ENCODE measurements at places on chromosomes 2 and 18.

- no peak for DNase-seq
These were observed 19.9 kb downstream of the GPATCH11 start for GRCh38 chr2:37104178-37104577.

GRCh38 chr2:223923976-223924375 is 21.2 kb downstream of the WDFY1 start:
- DNase-seq, result no peak

GRCh38 chr2:157269922-157270321 is 12.4 kb downstream of the GALNT5 start:
- peak; percentile 87 for DNase-seq

DNA sequence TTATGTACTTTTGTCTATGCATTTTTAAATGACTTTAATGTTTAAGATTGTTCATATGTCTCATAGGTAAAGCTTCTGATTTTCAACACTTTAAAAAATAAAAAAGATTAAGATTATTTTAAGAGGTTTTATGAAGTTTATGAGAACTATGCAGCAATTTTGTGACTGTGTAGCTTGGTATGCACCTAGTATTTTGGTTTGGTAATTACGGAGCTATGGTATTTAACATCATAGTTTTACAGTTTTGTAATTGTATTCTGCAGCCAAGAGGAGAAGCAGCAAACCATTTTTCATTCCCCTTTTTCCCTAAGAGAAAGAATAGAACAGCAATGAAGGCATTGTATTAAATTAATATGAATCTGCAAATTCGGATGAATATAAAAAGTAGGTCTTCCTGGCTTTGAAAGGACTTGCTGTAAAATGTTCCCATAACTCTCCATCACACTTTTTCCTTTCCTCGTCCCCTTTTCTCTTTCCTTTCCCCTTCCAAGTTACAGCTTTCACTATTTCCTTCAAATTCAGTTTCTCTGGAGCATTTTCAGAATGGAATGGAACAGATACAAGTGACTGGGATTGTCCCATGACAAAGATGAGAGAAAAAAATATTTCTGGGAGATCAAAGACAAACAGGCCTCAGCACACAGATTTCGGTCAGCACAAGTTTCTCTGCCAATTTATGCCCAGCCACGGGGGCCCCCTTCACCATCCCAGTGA is 26.1 kb upstream of the PIEZO2 start:
- DNase-seq, result no peak

DNA sequence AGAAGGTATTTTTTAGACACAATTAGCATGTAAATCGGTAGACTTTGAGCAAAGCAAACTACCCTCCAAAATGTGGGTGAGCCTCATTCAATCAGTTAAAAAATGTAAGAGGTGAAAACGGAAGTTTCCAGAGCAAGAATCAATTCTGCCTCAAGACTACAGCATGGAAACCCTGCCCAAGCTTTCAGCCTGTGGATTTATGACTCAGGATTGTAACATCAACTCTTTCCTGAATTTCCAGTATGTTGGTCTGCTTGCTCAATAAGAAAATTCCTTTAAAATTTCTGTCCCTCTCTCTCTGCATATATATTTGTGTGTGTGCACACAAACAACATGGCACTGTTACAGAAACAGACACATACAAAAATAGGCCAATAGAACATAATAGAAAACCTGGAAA is 228.6 kb upstream of the DOK6 start:
- DNase-seq, result no peak

GRCh38 chr2:219701847-219702634 is 74.6 kb downstream of the SLC4A3 start:
- DNase-seq, result peak; percentile 5

DNA sequence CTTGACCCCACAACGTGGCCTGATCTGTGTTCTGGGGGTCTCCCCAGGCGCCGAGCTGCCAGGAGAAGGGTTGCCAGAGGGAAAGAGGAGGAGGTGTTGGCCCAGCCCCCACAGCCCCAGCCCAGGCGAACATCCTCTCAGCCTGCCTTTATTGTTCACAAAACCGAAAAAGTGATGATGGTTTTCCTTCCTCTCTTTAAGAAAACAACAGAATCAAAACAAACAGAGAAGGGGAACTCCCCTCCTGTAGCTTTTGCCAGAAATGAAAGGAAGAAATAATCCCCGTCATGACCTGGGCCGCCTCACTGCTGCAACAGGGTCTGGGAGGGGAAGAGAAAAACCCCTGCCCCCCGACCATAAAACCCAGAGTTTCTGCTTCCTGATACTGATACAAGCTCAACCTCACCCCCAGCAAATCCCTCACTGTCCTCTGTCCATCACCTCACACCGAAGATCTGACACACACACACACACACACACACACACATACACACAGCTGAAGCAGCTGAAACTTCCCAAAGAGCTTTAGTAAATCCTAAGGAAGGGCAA is 52.0 kb downstream of the ZFP36L2 start:
- DNase-seq, result no peak

DNA sequence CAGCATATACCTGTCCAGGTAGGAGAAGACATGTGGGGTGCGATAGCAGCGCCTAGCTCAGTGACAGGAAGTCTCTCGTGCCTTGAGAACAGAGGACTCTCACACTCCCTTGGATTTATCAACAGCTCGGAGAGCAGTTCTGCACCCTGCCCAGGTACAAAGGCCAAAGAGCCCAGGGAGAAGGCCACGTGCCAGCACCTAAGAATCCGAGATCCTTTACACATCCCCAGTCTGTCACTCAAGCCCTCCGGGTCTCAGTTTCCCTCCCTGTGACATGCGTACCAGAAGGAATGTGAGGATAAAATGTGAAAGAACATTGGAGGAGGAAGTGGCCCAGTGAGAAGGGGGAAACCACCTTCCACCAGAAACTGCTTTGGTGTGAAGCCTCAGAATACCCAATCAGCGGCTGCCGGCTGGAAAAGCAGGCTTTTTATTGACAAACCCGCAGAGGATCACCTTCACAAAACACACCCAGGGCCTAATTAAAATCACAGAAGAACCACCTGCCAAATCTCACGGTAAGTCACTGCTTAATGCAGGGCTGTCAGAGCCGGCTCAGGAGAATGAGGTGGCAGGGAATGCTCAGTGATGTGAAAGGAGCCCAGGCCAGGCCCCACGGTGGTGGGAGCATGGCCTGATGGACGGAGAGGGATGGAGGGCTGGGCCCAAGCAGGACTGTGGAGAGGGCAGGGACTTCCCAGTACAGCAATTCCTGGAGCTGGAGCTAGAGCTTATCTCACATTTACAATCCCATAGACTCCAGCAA is 66.3 kb downstream of the MYO5B start:
- no peak for DNase-seq

DNA sequence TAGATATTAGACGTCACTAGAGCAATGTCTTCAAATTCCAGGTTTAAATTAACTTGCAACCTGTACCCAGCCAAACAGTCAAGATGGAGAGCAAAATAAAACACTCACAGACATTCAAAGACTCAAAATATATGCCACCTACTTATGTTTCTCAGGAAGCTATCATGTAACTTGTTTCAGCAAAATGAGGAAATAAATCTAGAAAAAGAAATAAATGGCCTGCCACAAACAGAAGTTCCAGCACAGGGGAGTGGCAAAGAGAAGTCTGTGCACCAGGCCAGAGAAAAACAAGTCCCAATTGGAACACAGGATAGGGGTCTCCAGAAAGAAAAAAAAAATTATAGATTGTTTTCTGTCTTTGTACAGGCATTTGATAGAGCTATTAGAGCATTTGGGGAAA is 96.7 kb downstream of the LRP2 start:
- peak; percentile 17 for DNase-seq

DNA sequence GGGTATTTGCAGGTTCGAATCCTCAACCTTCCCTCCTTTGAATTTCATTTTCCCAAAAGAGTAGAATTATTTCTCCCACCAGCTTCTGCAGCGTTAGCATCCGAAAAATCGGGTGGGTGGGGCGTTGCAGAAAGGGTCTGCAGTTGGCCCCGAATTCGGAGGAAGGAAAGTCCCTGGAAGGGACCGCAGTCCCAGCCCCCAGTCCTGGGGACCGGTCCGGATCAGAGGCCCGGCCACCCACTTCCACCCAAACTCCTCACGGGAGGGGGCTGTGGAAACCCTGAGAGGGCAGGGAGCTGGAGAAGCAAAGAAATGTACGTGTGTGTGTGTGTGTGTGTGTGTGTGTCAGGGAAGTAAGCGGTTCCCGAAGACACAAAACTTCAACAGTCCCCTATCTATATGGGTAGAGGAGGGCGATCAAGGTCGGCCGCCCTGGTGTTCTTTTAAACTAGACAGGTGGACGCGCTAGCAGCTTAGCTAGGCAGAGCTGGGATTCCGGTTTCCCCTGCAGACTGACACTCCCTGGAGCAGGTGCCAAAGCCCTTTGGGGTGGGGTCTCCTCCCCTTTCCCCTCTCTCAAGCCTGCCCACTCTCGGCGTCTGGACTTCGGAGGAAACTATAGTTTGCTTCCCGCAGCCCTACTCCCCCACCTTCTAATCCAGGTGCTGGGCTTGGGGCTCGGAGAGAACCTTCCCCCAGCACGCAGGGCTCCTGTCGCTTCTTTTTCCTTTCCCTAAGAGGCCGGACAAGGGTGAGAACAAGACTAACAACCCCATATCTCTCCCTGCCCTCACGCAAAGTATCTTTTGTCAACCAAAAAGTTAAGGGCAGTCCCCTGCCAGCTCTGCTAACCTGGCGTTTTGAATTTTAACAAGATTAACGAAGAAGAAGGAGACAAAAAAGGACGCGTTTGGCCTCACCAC is 4.8 kb upstream of the ONECUT2 start:
- no peak for DNase-seq

DNA sequence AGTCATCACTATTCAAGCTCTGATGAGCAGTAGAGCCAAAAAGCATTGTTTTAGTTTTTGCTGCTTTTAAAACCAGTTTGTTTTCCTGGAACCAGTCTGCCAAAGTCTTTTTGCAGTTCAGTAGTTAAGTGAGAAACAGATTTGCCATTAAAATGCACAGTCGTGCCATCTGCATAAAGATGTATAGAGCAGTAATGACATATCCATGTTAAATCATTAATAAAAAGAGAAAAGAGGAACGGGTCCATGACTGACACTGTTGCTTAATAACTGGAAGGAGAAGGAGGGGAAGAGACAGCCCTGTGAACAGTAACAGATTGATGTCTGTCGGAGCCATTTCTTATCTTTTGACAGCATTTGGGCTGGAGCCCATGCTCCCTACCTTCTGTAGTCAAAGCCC is 704.6 kb downstream of the SATB2 start:
- DNase-seq, result peak; percentile 57

GRCh38 chr18:40911041-40911440 is 1044.0 kb upstream of the PIK3C3 start:
- no peak for DNase-seq

DNA sequence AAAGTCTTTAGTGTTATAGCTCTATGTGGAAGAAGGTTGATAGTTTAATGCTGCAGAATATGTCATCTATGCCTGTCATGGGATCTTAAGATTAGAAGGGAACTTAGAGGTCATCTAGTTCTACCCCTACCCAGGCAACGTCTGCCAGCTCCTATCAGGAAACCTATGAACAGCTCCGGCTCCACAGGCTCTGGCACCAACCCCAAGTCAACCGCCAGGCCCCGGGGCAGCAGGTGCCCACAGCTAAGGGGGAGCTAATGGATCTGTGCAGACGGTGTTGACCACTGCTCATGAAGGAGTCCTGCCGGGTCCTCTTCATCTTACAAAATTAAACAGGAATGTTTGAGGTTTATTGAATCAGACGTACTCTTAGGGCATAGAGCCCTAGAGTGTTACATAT is 440.8 kb upstream of the KLHL29 start:
- no peak for DNase-seq

- DNase-seq, result no peak
These were observed 6.4 kb upstream of the FHL2 start for GRCh38 chr2:105405291-105405690.

DNA sequence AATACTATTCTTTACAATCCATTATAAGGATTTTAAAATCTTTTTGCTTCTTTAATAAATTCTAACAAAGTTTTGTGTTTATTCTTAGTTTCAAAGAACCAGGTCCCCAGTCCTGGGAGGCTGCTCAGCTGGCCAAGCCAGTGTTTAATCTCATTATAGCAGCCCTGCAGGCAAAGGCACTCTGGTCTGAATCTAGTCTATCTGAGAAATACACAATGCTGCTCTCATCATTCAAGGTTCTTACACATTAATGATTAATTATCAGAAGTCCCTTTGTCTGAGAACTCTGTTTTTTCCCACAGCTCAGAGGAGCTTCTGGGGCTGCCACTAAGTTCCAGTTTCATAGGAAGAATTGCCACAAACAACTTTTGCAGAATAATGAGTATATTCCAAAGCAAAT is 27.7 kb downstream of the KCTD18 start:
- no peak for DNase-seq

DNA sequence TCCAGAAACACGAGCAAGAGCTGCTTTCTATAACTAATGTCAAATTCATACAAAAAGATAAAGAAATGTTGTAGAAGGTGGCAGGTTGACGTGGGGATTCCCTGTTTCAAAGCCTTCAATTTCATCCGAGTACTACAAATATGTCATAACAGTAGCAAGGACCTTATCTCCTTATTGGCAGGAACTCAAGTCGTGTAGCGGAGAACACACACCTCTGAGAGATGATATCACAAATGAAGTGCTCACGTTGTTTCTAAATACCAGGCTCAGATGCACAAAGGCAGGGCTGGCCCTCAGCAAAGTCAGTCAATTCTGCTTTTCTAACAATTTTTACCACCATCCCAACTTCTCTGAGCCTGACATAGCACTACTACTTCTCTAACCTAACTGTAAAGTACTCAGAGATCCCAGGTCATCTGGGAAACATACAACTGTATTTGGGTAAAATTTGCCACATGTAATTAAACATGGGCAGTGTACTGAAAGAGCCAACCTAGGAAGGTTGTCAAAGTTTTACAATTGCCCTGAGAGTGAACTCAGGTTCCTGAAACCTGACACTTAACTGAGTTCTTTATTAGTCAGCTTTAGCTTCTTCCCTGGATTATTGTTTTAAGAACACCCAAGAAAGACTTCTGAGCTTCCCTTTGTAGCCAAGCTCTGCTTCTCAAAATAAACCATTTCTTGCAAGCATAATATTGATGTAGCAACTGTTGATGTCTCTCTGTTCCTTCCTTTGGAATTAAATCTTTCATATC is 813.7 kb upstream of the ACVR2A start:
- DNase-seq, result no peak

DNA sequence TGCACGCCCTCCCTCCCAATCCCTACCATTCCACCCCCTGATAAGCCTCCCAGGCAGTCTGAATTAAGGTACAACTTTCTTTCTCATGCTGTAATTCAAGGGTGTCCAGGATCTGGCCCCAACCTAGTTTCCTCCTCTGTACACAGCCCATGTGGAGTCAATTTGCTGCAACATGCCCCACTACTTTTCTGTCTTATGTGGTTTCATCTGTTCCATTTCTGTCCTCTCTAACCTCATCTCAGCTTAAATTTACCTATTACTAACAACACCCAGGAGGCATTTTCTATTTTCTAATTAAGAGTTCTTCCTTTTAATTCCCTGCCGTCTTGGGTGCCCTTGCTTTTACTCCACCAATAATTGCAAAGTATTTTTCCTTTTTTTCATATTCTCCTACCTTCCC is 10.0 kb downstream of the PPP4R1 start:
- no peak for DNase-seq

DNA sequence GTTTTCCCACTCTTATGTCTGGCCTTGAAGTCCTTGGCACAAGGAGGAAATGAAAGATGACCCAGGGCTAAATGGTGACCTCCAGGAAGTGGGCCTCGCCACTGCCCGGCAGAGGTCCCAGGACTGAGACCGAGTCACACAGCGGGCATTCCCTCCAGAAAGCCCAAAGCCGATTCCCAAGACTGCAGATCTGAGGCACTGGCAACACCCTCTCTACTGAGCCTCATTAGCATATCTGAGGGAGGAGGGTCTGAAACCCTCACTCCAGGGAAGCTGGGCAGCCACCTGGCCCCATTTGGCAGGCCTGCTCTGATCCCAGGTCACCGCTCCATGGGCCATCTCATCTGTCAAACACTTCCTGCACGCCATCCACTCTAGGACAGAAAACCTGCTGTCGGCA is 29.1 kb downstream of the FAM178B start:
- no peak for DNase-seq

All from OCI-M1 (cell line).